Cerebellum (tissue), 4 donors: ENCODE measurements at places on chromosomes 2 and 18. TPM values are rescaled to one million over a fixed set of nuclear protein-coding genes. Genes with fewer than 3 reads are reported as not detected.

DNA sequence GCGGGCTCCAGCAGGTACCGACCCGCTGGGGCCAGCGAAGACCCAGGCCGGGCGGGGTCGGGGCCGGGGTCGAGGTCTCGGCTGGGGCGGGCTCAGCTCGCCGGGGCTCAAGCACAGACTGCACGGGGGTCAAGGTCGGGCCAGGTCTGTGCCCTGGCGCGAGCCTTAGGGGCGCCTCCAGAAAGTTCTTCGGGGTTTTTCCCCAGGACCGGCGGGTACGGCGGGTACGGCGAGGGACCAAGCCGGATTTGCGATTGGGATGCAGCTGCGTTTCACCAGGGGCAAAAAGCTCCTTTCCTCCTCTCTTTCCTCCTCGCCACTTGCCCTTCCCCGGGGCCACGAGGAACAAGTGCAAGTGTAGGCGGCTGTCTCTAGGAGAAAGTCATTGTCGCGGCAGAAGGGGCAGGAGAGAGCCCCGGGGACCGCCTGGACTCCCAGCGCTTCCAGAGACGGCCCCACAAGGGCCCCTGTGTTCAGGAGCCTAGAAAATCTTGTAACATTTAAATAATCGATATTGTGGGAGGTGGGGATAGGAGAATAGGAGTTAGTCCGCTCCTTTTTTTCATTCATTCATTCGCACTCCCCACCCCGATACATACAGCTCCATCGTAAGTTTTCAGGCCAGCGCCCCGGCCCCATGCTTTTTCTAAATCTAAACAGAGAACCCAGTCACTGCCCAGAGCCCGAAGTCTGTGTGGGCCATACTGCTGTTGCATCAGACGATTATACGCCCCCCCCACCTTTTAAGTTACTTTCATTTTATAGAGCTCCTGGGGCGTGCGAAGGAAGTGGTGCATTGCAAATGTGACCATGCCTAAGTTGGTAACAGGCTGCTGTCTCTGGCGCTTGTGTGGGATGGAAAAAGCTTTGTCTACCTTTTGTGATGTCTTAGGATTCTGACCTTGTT, 679 bp downstream of the PMAIP1 start:
- no peak for DNase-seq

LYG2 gene
- total RNA-seq = not detected

DNA sequence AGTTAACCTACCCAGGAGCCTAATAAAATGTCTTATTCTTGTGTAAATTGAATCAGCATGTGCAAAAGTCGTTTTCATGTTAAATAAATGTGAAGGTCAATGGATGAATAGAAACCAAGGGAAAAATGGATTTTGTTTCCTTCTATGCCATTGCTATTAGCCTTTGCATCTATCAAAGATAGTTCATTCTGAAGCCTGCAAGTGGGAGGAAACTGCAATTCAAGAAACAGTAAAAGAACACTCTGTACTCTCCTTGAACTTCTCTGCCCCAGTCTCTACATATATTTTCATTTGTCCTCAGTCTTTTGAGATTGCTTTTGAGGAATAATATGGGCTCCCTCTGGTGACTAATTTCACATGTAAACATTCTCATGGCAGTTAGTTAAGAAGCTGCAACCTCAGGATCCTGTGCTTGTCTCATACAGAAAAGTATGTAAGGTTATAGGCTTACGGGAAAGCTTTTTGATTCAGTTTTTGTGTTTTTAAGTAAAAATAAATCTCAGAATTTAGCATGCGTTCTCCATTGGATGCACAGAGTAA, 1590.0 kb upstream of the LRRTM1 start:
- no peak for DNase-seq

CCL20 gene
- total RNA-seq = not detected

- no peak for DNase-seq
Observed at GRCh38 chr18:59646963-59647307, 50.3 kb downstream of the CCBE1 start.

AFF3 gene
- 69.8 TPM for total RNA-seq

- DNase-seq = no peak
Observed at GRCh38 chr2:110674620-110675555, 3.0 kb downstream of the BUB1 start.
